RCC 7860 (cell line): ENCODE measurements at places on chromosomes 12 and 14.

DNA sequence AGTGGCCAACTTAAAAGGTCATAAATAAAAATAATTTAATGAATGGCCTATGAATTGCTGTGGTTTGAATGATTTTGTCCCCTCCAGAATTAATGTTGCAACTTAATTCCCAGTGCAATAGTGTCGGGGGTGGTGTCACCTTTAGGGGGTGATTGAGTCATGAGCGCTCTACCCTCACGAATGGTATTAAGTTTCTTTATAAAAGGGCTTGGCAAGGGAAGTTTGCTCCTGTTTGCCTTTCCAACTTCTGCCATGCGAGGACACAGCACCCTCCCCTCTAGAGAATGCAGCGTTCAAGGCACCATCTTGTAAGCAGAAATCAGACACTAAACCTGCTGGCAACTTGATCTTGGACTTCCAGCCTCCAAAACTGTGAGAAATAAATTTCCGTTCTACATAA lies 253.3 kb downstream of the ATXN7L3B start:
- no peak for DNase-seq

DNA sequence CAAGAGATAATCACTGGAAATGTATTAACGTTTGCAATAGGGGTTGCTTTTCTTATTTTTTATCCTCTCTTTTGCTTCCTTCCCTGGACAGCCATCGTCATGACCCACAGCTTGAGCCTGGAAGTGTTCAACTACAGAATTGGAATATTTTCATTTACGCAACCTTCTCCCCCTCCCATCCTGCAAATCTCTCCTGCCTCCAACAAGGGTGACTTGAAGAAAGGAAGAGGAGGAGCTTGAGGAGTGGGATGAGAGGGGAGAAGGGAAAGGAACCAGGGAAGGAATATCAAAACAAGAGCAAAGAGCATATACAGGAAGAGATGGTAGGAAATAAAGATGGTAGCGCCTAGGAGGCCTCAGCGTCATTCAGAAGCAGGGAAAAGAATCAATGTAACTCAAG lies 1.6 kb upstream of the MANSC4 start:
- DNase-seq: no peak

DNA sequence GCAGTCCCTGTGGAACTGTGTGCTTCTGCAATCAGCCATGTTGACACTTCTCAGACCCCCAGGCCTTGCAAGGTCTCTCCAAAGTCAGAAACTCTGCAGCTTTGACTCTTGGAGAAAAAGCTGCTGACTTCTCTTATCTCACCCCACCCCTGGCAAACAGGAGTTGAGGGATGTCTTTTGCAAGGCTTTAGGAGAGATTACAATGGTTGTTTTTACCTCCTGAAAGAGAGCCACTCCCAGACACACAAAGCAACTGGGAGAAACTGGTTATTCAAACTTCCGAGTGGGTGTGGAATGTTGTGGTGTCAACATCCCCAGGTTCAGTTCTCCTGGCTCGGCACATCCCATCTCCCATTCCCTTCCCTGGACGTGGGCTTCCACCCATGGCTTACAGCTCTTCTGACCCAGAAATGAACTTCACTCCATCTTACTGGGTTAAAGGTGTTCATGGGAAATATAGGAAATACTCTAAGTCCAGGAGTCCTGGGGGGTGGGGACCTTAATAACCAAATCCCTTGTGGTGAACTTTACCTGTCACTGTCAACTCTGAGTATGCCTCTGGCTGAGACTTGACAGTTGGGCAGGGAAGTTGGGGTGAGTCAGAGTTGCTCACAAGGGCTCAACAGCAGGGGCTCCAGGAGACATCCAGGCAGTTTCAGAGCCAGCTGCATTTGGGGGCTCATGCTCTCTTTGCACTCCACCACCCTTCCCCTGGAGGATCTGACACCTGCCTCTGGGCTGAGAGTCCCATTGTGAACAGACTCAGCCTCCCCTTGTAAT lies 41.9 kb downstream of the CCDC177 start:
- no peak for DNase-seq

DNA sequence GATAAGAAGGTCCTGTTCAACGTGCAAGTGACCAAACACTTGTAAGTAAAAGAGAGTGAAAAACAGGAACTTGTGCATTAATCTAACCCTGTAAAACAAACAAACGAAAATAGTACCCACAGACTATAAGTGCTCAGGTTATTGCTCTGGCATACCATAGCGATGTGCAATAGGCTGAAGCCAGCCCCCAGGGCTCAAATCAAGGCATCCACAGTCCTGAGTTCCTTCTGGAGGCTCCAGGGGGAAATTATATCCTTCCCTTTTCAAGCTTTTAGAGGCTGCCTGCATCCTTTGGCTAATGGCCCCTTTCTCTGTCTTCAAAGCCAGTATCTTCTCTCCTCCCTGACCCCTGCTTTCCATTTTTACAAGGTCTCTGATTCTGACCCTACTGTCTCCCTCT lies 8.1 kb upstream of the CMAS start:
- DNase-seq: no peak

DNA sequence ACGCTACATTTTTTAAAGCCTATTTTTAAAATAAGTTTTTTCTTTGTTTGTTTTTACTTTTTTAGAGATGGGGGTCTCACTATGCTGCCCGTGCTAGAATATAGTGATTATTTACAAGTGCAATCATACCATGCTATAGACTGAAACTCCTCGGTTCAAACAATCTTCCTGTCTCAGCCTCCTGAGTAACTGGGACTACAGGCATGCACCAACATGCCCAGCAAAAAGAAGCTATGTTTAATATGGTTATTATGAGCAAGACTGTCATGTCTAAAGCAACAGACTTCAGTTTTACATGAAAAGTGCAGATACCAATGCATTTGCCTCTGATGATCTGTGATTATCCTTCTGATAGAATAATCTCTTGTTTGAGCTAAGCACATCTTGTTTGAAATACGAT lies 45.6 kb upstream of the SGPP1 start:
- no peak for DNase-seq

- DNase-seq: no peak
These were observed 2.2 kb upstream of the CDC42BPB start for GRCh38 chr14:103059556-103059955.

- no peak for DNase-seq
These were observed 641 bp downstream of the LRRC43 start for GRCh38 chr12:122183588-122183940.

GRCh38 chr12:26919216-26919555 lies 18.6 kb downstream of the INTS13 start:
- DNase-seq: no peak

DNA sequence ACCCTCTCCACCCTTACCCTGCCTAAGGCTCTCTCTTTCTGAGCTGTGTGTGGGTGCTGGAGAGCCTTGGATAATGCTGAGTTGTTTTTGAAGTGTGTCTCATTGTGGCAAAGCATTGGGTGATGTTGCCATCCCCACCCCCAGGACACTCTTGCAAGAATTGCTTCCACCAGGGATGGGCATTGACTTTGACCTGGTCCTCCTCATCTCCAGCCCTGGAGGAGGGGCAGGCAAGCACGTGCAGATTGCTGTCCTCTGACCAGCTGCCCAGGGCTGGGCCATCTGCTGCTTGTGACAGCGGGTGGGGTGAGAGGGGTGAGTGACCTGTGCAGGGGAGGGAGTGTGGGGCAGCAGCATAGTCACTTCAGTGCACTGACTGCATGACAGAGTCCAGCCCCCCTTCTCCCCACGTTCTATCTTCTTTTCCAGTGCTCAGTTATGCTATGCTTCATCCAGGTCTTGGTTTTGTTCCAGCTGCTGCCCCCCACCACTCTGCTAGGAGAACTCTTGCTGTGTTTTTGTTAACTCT lies 26.2 kb downstream of the SUSD6 start:
- DNase-seq: no peak

DNA sequence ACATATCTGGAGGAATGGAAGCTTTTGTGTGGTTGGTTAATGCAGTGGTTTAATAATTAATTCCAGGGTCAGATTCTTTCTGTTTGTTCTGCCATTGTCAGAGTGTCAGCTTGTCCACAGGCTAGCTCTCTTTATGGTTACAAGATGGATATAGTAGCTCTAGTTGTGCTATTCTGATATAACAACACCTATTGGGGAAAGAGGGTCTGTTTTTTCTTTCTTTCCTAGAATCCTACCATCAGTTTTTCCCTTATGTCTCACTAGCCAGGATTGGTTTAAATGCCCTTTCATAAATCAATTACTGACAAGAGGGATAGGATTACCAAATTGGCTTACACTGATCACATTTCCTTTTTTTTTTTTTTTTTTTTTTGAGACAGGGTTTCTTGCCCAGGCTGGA lies 27.8 kb downstream of the CNOT2 start:
- peak; percentile 16 for DNase-seq

DNA sequence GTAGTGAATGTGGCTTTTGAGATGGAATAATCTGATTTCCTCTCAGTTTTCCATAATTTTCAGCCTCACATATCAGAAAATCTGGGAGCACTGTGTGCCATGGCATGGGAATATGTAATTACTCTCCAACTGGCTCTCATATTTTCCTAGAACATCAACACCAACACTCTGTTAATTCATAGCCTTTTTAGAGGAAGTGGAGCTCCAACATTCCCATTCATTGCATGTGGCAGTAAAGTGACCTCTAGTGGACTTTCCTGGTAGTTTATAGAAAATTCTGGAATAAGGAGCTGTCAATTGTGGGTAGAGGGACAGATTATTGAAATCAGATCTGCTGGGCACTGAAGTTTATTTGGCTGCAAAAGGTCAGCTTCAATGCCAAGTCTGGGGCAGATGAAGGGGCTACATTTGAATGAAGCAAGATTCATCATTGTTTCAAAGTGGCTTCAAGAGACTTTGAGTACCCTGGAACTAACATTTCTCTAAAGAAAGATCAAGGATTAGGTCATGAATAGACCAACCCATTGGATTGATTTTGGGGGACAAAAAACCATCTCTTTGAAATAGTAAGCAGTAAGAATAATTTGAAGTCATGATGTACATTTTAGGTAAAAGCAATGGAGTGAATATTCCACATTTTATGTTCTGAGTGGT lies 23.6 kb upstream of the USP44 start:
- peak; percentile 22 for DNase-seq

DNA sequence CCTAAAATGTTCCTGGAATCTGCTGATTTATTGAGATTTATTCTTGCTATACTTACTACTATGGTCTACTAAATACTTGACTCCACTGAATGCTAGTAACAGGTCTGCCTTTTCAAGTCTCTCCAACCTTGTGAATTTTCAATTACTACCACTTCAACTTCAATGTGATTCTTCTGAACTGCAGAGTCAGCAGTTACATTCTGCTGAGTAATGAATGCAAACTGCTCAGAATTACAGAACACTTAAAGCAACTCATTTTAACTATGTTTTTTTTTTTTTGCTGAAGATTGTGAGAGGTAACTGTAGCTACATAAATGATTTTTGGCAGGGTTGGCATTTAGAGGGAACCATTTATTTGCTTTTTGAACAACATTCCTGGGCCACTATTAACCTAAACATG lies 41.8 kb downstream of the ARF6 start:
- DNase-seq: no peak

GRCh38 chr12:119288576-119288975 lies 46.0 kb upstream of the CCDC60 start:
- no peak for DNase-seq

- DNase-seq: no peak
These were observed 44.9 kb downstream of the ERH start for GRCh38 chr14:69353168-69353567.

DNA sequence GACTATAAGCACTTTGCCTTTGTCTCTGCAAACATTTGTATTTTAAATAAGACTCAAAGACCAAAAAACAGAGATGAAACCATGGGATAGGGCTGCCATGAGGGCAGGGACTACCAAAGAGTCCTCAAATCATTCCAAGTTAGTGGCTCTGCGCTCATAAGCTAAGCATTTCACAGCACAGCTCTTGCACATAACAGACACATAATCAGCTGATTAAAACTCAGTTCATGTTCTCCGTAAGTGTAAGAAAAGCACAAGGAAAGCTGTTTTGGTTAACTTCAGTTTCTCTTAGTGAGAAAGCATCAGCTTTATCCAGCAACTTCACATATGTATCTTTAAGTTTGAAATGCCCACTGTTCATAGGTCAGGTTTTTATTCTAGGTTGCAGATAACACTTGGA lies 54.9 kb downstream of the IRAK3 start:
- no peak for DNase-seq

GRCh38 chr12:31533470-31533869 lies 57.5 kb downstream of the DENND5B start:
- no peak for DNase-seq

GRCh38 chr14:45838597-45838996 lies 585.6 kb upstream of the MIS18BP1 start:
- DNase-seq: no peak

GRCh38 chr14:76456200-76456599 lies 80.3 kb downstream of the ESRRB start:
- peak; percentile 5 for DNase-seq

- no peak for DNase-seq
These were observed 624 bp downstream of the M6PR start for GRCh38 chr12:8948701-8949341.

DNA sequence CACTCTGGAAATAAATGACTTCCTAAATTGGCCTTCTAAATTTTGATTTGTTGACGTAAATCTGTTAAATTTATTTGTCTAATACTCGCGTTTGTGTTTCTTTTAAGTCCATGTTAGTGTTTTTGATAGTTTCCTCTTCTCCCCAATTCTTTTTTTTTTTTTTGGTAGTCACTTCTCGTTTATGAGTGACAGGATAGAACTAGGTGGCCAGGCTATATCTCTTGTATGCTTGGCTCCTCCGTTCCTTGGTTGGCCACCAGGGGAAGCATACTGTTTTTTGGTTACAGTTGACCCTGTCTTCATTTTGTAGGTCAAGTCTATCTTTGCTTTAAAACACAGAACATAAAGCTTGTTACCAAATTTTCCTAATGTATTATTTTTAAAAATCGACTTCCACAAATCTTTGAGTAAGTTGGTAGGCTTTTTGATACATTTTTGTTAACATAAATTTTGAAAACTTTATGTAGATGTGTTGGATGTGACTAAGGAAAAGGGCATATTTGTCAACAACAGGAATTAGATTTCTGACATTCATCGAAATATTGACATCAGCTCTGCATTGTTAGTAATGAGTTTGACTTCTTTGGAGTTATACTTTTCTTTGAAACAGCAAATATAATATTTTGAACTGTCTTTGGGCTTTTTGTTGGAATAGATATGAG lies 2.2 kb downstream of the RCOR1 start:
- peak; percentile 29 for DNase-seq

DNA sequence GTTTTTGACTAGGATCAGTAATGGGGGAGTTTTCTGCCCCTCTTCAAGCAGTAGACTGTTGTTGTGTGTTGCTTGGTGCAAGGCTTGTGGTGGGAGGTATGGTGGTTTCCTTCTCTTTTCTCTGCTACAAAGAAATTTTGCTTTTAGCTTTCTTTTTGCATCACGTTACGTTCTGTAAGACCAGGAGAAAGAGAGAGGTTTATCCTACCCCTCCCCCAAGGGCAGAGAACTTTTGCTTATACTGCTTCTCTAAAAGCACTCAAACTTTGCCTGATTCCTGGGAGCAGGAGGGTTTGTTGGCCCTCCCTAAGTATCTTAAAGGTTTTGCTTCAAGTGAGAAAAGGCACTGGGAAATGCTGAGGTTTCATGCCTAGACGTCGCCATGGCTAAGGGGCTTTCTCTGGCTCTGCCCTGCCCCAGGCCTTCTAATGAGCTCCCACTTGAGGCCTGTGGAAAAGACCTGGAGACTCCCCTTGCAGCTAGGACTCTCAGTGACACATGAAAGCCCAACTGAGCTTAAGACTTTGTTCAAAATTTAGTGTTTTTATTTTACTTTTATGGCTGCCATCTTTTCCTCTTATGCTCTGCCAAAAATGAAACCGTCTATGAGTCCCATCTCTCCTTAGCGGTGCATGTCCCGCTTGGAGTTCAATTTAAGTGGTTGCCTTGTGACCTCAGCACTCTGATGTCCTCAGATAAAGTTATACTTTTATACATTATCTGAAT lies 49.2 kb downstream of the EIF2S3B start:
- no peak for DNase-seq

- DNase-seq: no peak
These were observed 377.9 kb downstream of the GALC start for GRCh38 chr14:87615047-87615446.
